Placental pericyte (primary cell): ENCODE measurements at places on chromosomes 11 and 22. TPM values are rescaled to one million over a fixed set of nuclear protein-coding genes. Genes with fewer than 3 reads are reported as not detected.

The CD81 gene
- 245 and 302 TPM in 2 replicates for total RNA-seq

The SDHD gene
- total RNA-seq = 84.0 and 105 TPM in 2 replicates

The HYOU1 gene
- total RNA-seq = 179 and 1,291 TPM in 2 replicates

The C11orf97 gene
- not detected in 2 replicates for total RNA-seq

The SCGB2A2 gene
- not detected in 2 replicates for total RNA-seq

The RAB38 gene
- 2.8 and 10.5 TPM in 2 replicates for total RNA-seq

The GRIA4 gene
- total RNA-seq = 0.22 and 4.2 TPM in 2 replicates

The RASL10A gene
- total RNA-seq = not detected in 2 replicates

The OR10D3 gene
- total RNA-seq = under 0.01 TPM in 2 replicates

The KCNJ5 gene
- under 0.01 and 0.29 TPM in 2 replicates for total RNA-seq
